ENCODE measurements at places on chromosomes 5 and 9.
A peak's percentile ranks its signal among the peaks of the same experiment; 100 is the strongest.

- DNase-seq, result no peak
Observed at GRCh38 chr9:21968331-21969010, 25.7 kb downstream of the CDKN2A start.

GRCh38 chr9:23288545-23288944 is 537.5 kb downstream of the ELAVL2 start:
- no peak for DNase-seq

DNA sequence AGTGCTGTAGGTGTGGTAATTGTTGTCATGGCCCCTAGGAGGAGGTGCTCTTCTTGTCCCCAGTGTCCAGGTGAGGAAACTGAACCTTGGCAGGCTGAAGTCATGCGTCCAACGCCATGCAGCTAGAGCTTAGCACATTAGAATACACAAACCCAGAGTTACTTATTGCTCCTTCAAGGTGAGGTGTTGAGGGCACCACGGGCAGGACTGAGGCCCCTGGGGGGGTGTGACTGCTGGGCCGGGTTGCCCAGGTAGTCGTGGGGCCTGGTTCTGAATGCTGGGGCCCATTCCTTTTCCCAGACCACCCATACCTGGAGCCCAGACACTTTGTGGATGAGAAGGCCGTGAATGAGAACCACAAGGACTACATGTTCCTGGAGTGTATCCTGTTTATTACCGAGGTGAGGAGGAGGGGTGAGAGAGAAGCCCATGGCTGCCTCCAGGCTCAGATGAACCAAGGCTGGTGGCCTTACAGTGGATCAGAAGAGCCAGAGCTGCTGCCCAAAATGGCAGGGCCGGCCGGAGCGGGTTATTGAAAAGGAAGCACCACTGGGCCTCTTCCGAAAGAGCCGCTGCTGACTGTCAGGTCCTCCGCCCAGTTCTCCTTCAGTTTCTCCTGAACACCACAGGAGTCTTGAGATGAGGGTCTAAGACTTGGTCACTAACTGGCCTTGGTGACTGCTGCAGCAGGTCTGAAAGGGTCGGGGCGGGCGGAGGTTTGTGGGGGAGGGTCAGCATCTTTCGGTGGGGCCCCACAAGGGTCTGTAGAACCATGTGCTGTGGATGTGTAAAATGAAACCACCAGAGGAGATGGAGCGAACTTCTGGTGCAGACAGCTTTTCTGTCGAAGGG is 26.3 kb downstream of the PTPA start:
- DNase-seq, result no peak

DNA sequence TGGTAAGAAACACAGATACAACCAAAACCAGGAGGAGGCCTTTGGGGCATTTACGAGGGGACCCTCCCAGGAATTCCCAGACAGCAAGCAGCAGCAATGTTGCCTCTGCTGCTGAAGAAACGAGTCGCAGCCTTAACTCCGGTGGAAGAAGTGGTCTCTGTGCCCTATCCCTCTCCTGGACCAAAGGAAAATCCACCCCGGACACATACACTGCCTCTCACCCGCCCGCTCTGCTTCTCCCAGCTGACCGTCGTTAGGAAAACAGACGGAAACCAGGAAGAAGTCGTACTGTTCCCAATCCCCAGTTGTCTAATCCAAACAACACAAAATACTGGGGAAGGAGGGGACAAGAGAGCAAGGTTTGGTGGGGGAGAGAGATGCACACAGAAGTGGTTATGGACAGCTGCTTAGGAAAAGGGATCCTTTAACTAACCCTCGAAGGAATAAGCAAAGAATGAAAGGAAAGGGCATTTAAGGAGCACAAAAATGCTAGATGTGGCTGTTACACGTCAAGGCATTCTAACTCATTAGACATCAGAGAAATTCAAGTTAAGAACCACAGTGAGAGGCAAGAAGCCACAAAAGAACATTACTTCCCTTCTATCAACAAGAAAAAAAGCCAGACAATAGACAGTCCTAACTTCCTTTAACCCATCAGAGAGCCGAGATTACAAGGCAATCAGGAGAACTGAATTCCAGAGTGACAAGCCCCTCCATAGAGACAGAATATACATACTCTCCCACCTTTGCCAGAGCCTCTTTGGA is 71.9 kb downstream of the ACTL7B start:
- DNase-seq, result peak; percentile 55

DNA sequence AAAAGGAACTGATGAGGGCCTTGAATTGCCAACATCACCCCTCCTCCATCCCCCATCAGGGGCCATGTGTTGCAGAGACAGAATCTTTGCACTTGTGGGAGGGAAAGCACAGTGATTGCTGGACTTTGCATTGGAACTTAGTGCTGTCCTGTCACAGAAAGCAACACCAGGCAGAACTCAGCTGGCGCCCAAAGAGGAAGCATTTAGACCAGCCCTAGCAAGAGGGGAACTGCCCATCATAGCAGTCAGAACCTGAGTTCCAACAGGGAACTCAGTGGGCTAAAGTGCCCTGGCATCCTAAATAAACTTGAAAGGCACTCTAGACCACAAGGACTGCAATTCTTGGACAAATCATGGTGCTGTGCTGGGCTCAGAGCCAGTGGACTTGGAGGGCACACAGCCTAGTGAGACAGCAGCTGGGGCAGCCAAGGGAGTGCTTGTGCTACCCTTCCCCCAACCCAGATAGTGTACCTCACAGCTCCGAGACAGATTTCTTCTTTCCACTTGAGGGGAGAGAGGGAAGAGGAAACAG is 128.1 kb downstream of the ACTL7B start:
- no peak for DNase-seq

DNA sequence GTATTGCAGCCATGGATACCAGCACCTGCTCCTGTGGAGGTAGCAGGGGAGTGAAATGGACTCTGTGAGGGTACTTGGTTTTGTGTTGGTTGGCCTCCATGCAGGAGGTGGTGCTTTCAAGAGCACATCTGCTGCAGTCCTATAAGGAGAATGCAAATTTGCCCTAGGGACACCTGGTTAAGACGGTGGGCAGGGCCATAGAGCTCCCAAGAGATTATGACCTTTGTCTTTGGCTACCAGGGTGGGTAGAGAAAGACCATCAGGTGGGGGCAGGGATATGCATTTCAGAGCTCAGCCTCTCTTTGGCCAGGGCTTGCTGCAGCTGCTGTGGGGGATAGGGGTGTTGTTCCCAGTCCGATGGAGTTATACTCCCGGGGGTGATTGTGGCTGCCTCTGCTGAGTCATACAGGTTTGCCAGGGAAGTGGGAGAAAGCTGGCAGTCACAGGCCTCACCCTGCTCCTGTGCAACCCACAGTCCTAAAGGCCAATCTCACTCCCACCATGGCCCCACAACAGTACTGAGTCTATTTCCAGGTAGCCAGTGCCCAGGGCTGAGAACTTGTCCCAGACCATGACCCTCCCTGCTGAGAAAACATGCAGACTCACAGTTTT is 14.0 kb upstream of the PDLIM4 start:
- no peak for DNase-seq

- DNase-seq, result no peak
Observed at GRCh38 chr5:172854451-172854871, 20.4 kb downstream of the ERGIC1 start.

- DNase-seq, result peak; percentile 50
Observed at GRCh38 chr5:93053825-93054224, 527.2 kb downstream of the NR2F1-AS1 start.

GRCh38 chr5:88119535-88120125 is 149.0 kb downstream of the TMEM161B start:
- DNase-seq, result no peak

DNA sequence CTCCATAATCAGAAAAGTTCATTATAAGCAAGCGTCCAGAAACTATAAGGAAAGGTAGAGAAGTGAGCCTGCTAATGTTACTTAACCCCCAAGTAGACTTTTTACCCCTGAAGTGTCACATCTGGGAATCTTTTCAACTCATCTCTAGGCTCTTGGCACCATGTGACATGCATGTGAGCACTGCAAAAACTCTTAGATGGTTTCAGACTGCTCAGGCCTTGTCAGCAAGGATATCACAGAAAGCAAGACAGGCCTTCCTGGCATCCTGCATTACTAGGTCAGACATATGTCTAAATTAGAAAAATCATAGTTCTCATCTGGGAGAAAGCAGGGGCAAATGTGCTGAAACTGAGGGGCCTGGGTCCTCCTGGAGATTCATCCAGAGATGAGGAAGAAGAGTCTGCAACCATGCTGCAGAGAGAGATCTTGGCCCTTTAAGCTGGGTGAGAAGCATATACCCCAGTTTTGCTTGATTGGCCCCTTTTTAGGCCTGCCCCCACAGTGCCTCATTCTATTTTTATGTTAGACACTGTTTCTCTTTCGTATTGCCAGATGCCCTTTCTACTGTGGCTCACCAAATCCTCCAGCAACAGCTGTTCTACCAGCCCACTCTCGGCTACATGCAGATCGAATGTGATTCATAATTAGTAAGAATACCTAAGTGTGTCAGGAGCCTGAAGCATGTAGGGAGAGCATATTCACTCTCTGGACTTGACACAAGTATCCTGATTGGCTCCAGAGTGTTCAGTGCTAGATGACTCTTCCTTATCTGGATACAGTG is 19.0 kb downstream of the TMEM8B start:
- no peak for DNase-seq

- no peak for DNase-seq
Observed at GRCh38 chr5:179994583-179995323, 76.8 kb downstream of the RNF130 start.

- no peak for DNase-seq
Observed at GRCh38 chr9:32293091-32293490, 91.4 kb upstream of the ACO1 start.

DNA sequence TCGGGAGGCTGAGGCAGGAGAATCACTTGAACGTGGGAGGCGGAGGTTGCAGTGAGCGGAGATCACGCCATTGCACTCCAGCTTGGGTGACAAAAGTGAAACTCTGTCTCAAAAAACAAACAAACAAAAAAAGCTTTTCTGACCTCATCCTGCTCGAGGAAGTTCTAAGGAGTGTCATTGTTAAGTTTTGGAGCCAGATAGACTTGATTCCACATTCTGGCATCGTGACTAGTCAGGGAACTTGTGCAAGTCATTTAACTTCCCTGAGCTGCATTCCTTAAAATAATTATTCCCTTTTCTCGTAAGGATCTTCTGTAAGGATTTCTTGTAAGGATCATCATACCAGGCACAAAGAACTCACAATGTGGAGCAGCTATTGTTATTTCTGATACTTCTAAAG is 26.2 kb downstream of the SNX24 start:
- DNase-seq, result no peak

DNA sequence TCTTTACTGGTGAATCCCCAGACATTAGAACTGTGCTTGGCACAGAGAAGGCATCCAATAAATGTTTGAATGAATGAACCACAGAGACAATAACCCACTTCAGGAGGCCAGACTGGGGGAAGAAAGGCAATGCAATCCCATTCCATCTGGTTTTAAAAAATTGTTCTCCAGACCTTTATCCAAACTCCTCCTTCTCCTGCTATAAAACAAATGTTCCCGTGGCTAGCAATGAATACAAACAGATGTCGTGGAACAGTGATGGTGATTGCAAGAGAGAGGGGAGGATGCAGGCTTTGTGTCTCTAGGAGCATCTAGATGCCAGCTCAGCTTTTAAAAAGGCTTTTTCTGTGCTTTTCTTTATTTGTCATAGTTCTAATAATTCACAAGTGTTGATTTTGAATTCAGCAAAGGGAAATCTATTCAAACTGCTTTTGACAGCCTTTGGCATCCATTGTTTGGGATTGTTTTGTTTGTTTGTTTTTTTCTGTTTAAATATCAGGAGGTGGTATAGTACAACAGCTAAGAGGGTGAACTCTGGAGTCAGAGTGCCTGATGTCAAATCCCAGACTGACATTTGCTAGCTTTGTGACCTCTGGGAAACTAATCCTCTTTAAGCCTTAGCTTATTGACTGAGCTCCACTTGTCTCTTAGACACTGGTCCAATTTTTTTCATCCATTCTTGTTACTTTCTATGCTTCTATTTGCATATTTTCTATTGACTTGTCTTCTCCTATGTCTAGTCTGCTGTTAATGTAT is 59.1 kb downstream of the TNFSF15 start:
- DNase-seq, result peak; percentile 72

DNA sequence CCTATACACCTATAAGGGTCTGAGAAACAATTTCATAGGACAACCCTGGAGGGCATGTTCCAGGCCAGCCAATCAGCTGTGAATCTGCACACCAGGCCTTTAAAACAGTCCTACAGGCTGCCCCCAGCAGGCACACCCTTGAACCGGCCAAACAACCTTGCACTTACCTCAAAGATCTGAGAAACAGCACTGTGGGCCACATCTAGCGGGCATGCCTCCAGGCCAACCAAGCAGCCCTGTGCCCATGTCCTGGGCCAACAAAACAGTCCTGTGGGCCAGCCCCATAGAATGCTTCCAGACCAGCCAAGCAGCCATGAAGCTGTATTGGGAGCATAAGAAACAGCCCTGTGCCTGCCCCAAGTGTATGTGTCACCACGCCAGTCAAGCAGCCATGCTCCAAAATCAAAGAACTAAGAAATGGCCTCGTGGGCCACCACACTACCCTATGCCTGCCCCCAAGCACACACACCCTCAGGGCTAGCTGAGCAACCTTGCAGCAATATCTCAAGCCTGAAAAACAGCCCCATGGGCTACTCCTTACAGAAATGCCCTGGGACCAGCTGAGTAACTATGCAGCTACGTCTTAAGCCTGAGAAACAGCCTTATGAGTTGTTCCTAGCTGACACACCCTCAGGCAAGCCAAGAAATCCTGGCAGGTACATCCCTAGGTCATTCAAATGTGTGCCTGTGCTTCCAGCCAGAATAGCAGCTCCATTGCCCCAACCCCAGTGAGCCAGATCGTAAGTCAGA is 2243.8 kb upstream of the C9orf72 start:
- DNase-seq, result no peak

DNA sequence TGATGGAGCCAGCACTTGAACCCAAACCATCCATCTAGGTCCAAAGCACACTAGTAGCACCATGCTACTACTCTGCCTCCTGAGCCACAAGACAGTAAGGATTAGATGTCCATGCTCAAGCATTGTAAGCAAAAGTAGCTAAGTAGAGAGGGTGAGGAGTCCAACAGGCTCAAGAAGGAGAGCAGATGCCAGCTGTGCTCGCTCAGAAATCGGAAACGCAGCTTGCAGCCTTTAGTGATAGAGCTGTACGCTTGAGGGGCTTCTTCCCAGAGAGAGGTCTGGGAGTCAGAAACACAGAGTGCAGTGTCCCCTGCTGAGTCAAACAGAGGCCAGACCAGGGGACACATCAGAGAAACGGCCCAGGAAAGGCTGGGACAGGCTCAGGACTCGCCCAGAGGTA is 32.7 kb upstream of the GABRP start:
- peak; percentile 32 for DNase-seq

DNA sequence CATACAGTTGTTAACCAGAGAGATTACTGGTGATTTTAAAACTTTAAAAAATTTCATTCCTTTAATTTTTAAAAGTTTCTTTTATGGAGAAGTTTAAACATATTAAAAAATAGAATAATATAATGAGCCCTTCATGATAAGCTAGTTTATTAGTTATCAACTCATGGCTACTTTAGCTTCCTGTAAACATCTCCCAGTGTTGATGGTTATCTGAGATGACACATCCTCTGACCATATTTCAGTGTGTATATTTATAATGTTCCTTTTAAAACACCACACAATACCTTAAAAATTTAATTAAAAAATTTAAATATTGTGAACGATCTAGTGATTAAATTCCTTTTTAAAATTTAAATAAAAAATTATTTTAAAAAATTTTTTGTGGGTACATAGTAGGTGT is 74.1 kb downstream of the IPO11 start:
- no peak for DNase-seq

GRCh38 chr9:132410642-132411041 is 631 bp downstream of the CFAP77 start:
- DNase-seq, result no peak

- no peak for DNase-seq
Observed at GRCh38 chr5:155200608-155201007, 187.1 kb downstream of the KIF4B start.

- DNase-seq, result peak; percentile 90
Observed at GRCh38 chr9:19229595-19230354, 718 bp upstream of the DENND4C start.

- peak; percentile 87 for DNase-seq
Observed at GRCh38 chr5:122111460-122111859, 17.9 kb upstream of the ZNF474 start.

Data from NCI-H69 (cell line).